ENCODE measurements at places on chromosomes 7 and 10. TPM values are rescaled to one million over a fixed set of nuclear protein-coding genes. Genes with fewer than 3 reads are reported as not detected.
A peak's percentile ranks its signal among the peaks of the same experiment; 100 is the strongest.

Gene TMEM176A
- 0.24 TPM for total RNA-seq

Gene PON3
- not detected for total RNA-seq

Gene CYCS
- 158 TPM for total RNA-seq

Gene CDHR3
- total RNA-seq: 0.79 TPM

Gene OGDHL
- 0.67 TPM for total RNA-seq

Gene ZNF804B
- not detected for total RNA-seq

Gene GIMAP4
- 114 TPM for total RNA-seq

Gene CCDC172
- total RNA-seq: not detected

Gene DNAH11
- total RNA-seq: not detected

Gene LHFPL3
- total RNA-seq: not detected

Gene STEAP1
- 2.0 TPM for total RNA-seq

Gene CNPY1
- not detected for total RNA-seq

- DNase-seq: no peak
- no peak overlapping the region for H3K4me3 ChIP-seq
- H3K36me3 ChIP-seq: no peaks in the 10 kb centered on the region
- H3K27ac ChIP-seq: no peak overlapping the region
Observed at GRCh38 chr10:33056828-33057596, 99.0 kb upstream of the ITGB1 start.

GRCh38 chr7:150663802-150664494 is 21.6 kb upstream of the GIMAP2 start:
- H3K4me1 ChIP-seq: peaks cover 82% of the 10 kb centered on the region
- H3K4me3 ChIP-seq: peak overlapping the region; percentile 66
- H3K27ac ChIP-seq: peak overlapping the region; percentile 96
- H3K36me3 ChIP-seq: peaks cover 5% of the 10 kb centered on the region
- DNase-seq: peak; percentile 46

- H3K27ac ChIP-seq: no peak overlapping the region
- no peaks in the 10 kb centered on the region for H3K4me1 ChIP-seq
- peaks cover 23% of the 10 kb centered on the region for H3K27me3 ChIP-seq
- H3K36me3 ChIP-seq: no peaks in the 10 kb centered on the region
Observed at GRCh38 chr7:131629217-131629882, 72.9 kb upstream of the PODXL start.

GRCh38 chr10:88827671-88828070 is 24.0 kb downstream of the ANKRD22 start:
- no peaks in the 10 kb centered on the region for H3K27me3 ChIP-seq
- no peak overlapping the region for H3K4me3 ChIP-seq
- H3K27ac ChIP-seq: no peak overlapping the region
- DNase-seq: no peak

DNA sequence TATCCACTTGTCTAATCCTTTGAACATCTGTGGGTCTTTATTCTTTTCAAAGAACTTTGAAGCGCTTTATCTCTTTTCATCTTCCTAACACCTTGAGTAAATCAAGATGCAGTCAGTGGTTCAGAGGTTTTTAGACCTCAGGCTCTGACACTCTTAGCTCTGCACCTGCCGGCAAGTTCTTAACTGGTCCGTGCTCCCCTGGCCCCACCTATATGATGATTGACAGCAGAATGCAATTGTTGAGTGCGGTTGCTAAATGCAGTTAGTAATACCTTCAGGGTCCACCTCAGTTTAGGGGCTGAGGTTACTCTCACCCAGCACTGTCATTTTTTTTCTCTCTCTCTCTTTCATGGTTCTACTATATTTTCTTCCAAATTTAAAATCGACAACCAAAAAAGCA is 854.2 kb upstream of the AUTS2 start:
- no peak for DNase-seq
- no peaks in the 10 kb centered on the region for H3K27me3 ChIP-seq
- no peak overlapping the region for H3K27ac ChIP-seq
- H3K4me3 ChIP-seq: no peak overlapping the region
- H3K4me1 ChIP-seq: no peaks in the 10 kb centered on the region

DNA sequence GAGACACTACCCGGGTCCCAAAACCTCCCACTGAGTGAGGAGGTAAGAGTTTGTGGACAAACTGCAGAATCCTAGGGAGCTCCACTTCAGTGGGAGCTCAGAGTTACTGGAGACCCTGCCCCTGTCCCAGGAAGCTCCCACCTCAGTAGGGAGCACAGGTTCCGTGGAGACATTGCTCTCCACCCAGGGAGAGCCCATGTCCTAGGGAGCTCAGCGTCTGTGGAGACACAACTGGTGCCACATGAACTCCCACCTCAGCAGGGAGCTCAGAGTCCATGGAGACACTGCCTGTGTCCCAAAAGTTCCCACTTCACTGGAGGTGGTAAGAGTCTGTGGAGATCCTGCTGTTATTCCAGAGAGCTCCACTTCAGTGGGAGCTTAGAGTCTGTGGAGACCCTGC is 6.3 kb downstream of the MYO1G start:
- no peak for DNase-seq
- H3K4me3 ChIP-seq: peak overlapping the region; percentile 47
- peak overlapping the region; percentile 70 for H3K27ac ChIP-seq
- no peaks in the 10 kb centered on the region for H3K27me3 ChIP-seq

DNA sequence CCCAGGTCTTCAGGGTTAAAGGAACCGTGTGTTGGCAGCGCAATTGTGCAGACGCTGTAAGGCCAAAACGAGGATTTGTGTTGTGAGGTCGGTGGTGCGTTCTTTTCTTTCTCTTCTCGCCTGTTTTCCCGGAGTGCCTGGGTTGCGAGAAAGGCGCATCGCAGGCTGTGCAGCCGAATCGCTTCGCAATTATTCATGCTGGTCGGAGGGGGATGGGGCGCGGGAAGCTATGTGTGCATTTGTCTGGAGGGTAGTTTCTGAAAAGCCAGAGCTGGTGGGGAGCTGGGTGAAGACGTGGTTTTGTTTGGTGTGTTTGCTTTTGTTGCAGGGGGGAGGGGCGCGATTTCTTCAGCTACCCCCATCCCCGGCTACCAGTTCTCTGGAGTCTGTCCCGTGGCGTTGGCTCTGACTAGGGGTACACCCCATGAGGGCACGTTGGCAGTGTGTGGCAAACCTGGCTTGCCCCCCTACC is 2.1 kb downstream of the MXI1 start:
- peaks cover 44% of the 10 kb centered on the region for H3K4me1 ChIP-seq
- H3K4me3 ChIP-seq: peak overlapping the region; percentile 92
- DNase-seq: peak; percentile 71
- H3K36me3 ChIP-seq: peaks cover 11% of the 10 kb centered on the region
- H3K27ac ChIP-seq: peak overlapping the region; percentile 82
- peaks cover 13% of the 10 kb centered on the region for H3K27me3 ChIP-seq

DNA sequence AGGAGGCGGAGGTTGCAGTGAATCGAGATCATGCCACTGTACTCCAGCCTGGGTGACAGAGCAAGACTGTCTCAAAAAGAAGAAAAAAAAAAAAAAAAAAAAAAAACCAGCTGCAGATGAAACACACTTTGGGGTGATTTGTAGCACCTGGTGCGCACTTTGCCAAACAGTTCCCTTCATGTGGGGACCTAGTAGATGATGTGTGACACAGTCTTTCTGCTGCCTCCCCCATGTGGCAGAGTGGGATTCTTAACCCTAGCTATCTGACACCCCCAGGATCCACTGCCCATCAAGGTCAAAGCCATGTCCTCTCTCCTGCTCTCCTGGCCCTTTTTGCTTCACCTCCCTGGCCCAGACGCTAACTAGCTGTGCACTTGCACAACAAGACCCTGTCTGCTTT is 52.1 kb upstream of the PDZD8 start:
- no peaks in the 10 kb centered on the region for H3K4me1 ChIP-seq
- no peaks in the 10 kb centered on the region for H3K36me3 ChIP-seq
- no peak overlapping the region for H3K4me3 ChIP-seq
- no peak overlapping the region for H3K27ac ChIP-seq

GRCh38 chr10:1594372-1595241 is 142.7 kb downstream of the ADARB2 start:
- no peaks in the 10 kb centered on the region for H3K27me3 ChIP-seq
- H3K4me1 ChIP-seq: no peaks in the 10 kb centered on the region
- H3K36me3 ChIP-seq: no peaks in the 10 kb centered on the region
- H3K4me3 ChIP-seq: no peak overlapping the region

DNA sequence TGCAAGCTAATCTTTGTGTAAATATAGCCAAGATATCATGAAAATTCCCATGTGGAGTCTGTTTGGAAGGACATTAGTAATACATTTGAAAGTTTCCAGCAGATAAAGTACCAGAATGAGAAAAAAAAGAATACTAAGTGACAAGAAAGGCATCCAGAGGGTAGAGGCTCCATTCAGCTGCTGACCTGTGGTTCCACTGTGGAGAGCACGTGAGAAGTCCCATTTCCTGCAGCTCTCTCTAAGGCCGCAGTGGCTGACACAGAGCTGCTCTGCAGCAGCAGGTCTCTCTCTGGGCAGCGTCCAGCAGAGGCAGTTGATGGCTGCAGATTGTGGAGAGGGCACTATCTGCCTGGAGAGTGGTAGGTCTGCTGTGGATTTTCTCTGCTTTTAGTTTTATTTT is 100.1 kb upstream of the TMEM72 start:
- no peaks in the 10 kb centered on the region for H3K4me1 ChIP-seq
- no peak for DNase-seq
- H3K4me3 ChIP-seq: no peak overlapping the region
- H3K27ac ChIP-seq: no peak overlapping the region

- H3K4me3 ChIP-seq: no peak overlapping the region
- DNase-seq: no peak
- peaks cover 2% of the 10 kb centered on the region for H3K36me3 ChIP-seq
- H3K4me1 ChIP-seq: peaks cover 8% of the 10 kb centered on the region
Observed at GRCh38 chr7:33901847-33902246, 3.5 kb upstream of the BMPER start.

DNA sequence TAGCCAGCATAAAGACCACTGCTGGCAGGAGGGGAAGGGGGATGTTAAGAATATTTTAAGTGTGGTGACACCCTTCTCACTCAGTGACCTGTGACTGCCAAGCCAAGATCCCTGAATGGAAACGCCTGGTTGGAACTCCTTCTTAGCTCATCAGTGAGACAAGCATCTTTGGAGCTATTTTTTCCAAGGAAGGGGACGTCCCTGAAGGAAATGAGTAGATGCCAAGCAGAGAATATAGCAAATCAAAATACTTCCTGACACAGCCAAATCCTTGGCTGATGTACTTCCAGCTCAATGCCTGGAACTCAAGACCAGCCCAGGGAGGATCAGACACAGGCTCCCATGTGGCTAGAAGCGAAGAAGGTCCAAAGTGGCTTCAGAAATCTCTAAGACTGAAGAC is 82.2 kb downstream of the SORBS1 start:
- H3K27ac ChIP-seq: no peak overlapping the region
- H3K36me3 ChIP-seq: no peaks in the 10 kb centered on the region
- no peak overlapping the region for H3K4me3 ChIP-seq
- H3K4me1 ChIP-seq: no peaks in the 10 kb centered on the region
- DNase-seq: no peak

DNA sequence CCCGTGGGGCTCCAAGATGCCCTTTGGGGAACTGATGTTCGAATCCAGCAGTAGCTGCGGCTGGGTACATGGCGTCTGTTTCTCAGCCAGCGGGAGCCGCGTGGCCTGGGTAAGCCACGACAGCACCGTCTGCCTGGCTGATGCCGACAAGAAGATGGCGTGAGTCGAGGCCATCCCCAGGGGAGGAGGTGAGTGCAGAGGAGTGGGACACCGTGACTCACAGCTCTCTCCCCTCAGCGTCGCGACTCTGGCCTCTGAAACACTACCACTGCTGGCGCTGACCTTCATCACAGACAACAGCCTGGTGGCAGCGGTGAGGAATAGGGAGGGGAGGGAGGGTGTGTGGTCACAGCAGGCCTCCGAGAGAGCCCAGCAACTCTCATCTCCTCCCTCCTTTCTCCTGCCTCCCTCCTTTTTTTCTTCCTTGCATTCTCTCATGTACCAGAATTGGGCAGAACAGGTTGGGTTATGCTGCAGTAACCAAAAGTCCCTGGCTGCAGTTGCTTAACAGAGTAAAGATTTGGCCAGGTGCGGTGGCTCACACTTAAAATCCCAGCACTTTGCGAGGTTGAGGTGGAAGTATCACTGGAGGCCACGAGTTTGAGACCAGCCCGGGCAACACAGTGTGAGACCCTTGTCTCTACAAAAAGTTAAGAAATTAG is 16.5 kb downstream of the ARPC1B start:
- no peak for DNase-seq
- peaks cover 3% of the 10 kb centered on the region for H3K36me3 ChIP-seq
- peak overlapping the region; percentile 80 for H3K4me3 ChIP-seq

- DNase-seq: no peak
- H3K27ac ChIP-seq: no peak overlapping the region
- H3K27me3 ChIP-seq: peaks cover 18% of the 10 kb centered on the region
- no peak overlapping the region for H3K4me3 ChIP-seq
Observed at GRCh38 chr10:71088054-71088453, 124.3 kb upstream of the UNC5B start.

GRCh38 chr10:130416334-130417150 is 280.4 kb downstream of the GLRX3 start:
- no peak overlapping the region for H3K4me3 ChIP-seq
- no peak for DNase-seq
- H3K27me3 ChIP-seq: peaks cover 20% of the 10 kb centered on the region
- H3K4me1 ChIP-seq: no peaks in the 10 kb centered on the region

GRCh38 chr7:100370303-100370702 is 3.0 kb upstream of the PILRA start:
- no peaks in the 10 kb centered on the region for H3K27me3 ChIP-seq
- H3K4me3 ChIP-seq: no peak overlapping the region
- peaks cover 52% of the 10 kb centered on the region for H3K4me1 ChIP-seq
- H3K36me3 ChIP-seq: no peaks in the 10 kb centered on the region

GRCh38 chr10:75408509-75408875 is 6.9 kb upstream of the ZNF503 start:
- no peaks in the 10 kb centered on the region for H3K36me3 ChIP-seq
- H3K4me3 ChIP-seq: peak overlapping the region; percentile 85
- H3K27me3 ChIP-seq: peaks cover 70% of the 10 kb centered on the region
- H3K27ac ChIP-seq: no peak overlapping the region
- DNase-seq: no peak

GRCh38 chr10:121667948-121668313 is 69.7 kb upstream of the FGFR2 start:
- H3K27ac ChIP-seq: no peak overlapping the region
- H3K4me3 ChIP-seq: no peak overlapping the region
- no peaks in the 10 kb centered on the region for H3K4me1 ChIP-seq

- H3K27ac ChIP-seq: no peak overlapping the region
- H3K27me3 ChIP-seq: peaks cover 22% of the 10 kb centered on the region
- H3K4me3 ChIP-seq: no peak overlapping the region
- H3K36me3 ChIP-seq: no peaks in the 10 kb centered on the region
Observed at GRCh38 chr10:98302741-98303365, 34.9 kb upstream of the LOXL4 start.
